ENCODE measurements at places on chromosomes 4 and X. TPM values are rescaled to one million over a fixed set of nuclear protein-coding genes. Genes with fewer than 3 reads are reported as not detected.

The GAGE10 gene
- not detected for polyA plus RNA-seq

The OGT gene
- 84.1 TPM for polyA plus RNA-seq

The MSX1 gene
- polyA plus RNA-seq: 0.86 TPM

The IBSP gene
- 0.62 TPM for polyA plus RNA-seq

The NHS gene
- polyA plus RNA-seq: 0.74 TPM
